ENCODE measurements at places on chromosomes 1 and 21.

DNA sequence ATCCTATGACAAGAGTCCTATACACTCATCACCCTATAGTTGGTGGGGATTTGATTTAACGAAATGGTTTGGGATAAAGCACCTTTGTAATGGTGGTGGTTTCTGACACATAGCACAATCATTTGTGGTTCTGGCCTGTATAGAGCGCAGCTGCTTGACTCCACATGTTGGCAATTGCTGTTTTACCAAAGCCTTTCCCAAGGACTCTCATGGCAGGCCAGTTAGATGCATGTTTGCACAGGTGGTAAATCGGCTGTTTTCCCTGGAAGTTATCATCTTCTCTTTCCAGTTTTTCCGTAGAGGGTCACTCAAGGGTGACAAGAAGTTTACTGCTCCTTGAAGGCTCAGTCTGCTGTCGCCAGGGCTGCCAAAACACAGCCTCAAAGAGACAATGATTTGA is 17.1 kb upstream of the XPR1 start:
- DNase-seq: no peak

GRCh38 chr1:236524895-236525184 is 1.1 kb downstream of the LGALS8 start:
- DNase-seq: no peak

- DNase-seq: no peak
These were observed 233.1 kb downstream of the SLC45A1 start for GRCh38 chr1:8551057-8551456.

- no peak for DNase-seq
These were observed 122.1 kb downstream of the UCK2 start for GRCh38 chr1:165949335-165950130.

DNA sequence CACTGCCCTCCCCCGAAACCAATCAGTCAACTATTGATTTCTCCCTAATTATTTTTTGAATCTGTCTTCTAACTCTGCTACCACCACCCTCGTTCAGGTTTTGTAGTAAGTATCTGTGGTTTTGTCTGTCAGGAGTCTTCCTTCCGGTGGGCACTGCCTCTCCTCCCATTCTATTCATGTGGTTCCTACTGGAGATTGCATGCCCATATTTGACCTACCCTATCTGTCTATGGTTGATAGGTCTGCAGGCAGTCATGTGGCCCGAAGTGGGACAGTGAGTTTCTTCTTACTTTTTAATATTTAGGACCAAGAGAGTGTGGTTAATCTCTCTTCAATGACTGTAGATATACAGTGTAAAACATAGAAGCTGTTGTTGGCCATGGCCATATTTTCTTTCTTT is 17.8 kb upstream of the MAST2 start:
- no peak for DNase-seq

GRCh38 chr1:116732726-116733125 is 21.5 kb upstream of the CD2 start:
- no peak for DNase-seq

GRCh38 chr1:85359874-85360721 is 83.7 kb upstream of the BCL10 start:
- no peak for DNase-seq
